ENCODE measurements at places on chromosomes 3 and 15. TPM values are rescaled to one million over a fixed set of nuclear protein-coding genes. Genes with fewer than 3 reads are reported as not detected.

GRCh38 chr3:56200251-56200650, 268.0 kb downstream of the ERC2 start:
- H3K36me3 ChIP-seq: no peaks in the 10 kb centered on the region
- H3K4me3 ChIP-seq: no peak overlapping the region
- no peaks in the 10 kb centered on the region for H3K4me1 ChIP-seq

- peaks cover 16% of the 10 kb centered on the region for H3K4me1 ChIP-seq
- H3K4me3 ChIP-seq: no peak overlapping the region
- no peaks in the 10 kb centered on the region for H3K36me3 ChIP-seq
- DNase-seq: no peak
Measured at GRCh38 chr3:5054098-5054497, 68.0 kb upstream of the ARL8B start.

- H3K36me3 ChIP-seq: no peaks in the 10 kb centered on the region
- H3K27ac ChIP-seq: no peak overlapping the region
- no peak for DNase-seq
- H3K27me3 ChIP-seq: no peaks in the 10 kb centered on the region
- H3K4me1 ChIP-seq: no peaks in the 10 kb centered on the region
Measured at GRCh38 chr3:149186721-149187120, 34.9 kb downstream of the CP start.

The TM6SF1 gene
- not detected for total RNA-seq

DNA sequence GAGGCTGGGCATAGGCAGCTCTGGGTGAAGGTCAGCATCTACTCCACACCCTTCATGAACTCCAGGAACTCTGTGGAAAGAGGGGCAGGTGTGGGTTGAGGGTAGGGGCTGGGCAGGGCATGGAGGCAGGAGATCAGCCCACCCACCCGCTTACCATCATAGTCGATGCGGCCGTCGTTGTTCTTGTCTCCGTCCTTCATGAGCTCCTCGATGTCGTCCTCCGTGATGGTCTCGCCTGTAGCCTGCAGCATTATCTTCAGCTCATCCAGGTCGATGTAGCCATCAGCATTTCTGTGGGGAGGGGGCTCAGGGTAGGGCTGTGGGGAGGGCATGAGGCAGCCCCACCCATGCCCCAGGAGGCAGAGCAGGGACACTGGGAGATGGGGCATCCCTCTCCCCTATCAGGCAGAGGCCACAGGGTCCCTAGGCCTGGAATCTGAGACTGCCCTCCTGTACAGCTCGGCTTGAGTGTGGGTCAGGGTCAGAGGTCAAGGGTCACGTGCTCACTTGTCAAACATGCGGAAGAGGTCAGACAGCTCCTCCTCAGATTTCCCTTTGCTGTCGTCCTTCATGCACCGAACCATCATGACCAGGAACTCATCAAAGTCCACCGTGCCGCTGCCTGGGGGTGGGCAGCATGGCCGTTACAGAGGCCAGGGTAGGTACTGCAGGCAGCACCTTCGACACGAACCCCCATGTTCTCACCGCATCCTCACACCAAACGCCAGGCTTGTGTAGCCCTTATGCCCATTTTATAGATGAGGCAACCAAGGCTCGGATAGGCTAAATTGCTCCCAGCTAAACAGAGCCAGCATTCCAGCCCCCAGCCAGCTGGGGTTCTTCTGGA, 2.4 kb downstream of the TNNC1 start:
- no peak overlapping the region for H3K4me3 ChIP-seq
- peaks cover 23% of the 10 kb centered on the region for H3K4me1 ChIP-seq
- H3K27ac ChIP-seq: no peak overlapping the region
- no peaks in the 10 kb centered on the region for H3K36me3 ChIP-seq

DNA sequence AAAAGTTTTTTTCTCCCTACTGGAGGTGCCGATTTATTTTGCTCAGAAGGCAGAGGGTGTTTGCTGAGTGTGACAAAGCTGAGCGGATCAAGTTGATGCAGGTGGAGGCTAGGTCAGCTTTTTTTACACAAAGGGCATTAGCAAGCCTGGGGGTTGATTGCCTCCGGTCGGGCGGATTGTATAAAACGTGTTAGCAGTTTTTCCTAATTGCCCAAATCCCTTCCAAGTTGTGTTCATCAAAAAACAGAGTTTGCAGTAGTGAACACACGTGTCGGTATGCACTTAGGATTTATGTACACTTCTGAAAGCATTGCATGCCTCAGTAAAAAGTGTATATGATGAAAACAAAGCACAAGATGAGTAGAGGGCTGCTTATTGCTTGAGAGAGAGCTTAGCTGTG, 2.6 kb downstream of the GPR160 start:
- peaks cover 9% of the 10 kb centered on the region for H3K4me1 ChIP-seq
- no peak for DNase-seq
- peak overlapping the region; percentile 77 for H3K4me3 ChIP-seq
- H3K36me3 ChIP-seq: no peaks in the 10 kb centered on the region
- no peak overlapping the region for H3K27ac ChIP-seq
- peaks cover 10% of the 10 kb centered on the region for H3K27me3 ChIP-seq

The GP9 gene
- total RNA-seq: not detected

DNA sequence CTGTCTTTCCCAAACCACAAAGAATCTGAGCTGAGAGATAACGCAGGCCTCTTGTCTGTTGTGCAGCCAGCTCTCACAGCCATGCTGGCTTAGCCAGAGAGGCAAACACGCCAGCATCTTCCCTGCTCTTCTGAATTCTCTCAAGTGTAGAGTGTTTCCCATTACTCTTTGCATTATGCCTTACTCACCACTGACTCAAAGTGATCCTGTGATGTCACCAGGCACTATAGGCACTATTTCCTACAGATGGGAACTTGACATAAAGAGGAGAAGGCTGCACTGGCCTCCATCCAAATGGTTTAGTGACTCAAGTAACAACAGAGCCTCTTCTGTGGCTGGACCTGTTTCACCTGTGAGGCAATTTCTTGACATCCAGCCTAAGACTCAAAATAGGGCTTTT, 44.4 kb downstream of the PDZRN3 start:
- no peaks in the 10 kb centered on the region for H3K36me3 ChIP-seq
- DNase-seq: peak; percentile 18
- H3K4me1 ChIP-seq: no peaks in the 10 kb centered on the region
- H3K4me3 ChIP-seq: no peak overlapping the region
- H3K27ac ChIP-seq: no peak overlapping the region

DNA sequence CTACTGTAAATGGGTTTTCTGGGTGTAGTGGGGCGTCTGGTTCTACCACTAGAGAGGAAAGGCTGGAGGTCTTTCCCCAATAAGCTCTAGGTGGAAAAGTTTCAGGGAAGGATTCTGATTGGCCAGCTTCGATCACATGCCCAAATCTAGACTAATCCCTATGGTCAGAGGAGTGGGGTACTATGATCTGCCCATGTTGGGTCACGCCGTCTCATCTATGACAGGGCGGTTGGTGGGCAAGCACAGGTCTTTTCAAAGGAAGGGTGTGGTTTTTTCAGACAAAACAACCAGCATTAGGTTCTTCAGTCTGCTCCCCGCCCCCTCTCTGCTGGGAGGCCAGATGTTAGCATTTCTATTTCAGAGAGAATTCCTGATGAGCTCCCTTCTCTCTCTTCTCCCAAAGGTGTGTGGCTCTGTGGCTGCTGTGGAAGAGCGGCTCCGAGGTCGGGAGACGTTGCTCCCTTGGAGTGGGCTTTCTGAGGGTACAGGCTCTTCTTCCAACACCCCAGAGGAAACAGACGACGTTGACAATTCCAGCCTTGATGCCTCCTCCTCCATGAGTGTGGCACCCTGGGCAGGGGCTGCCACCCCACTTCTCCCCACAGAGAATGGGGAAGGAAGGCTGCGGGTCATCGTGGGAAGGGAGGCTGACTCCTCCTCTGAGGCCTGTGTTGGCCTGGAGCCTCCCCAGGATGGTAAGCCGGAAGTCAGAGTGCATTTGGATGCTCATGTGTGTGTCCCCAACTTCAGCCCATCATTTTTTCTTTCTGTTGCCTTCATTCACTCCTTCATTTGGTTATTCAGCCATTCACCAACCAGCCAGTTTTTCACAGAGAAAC, 9.7 kb upstream of the TATDN2 start:
- no peak overlapping the region for H3K27ac ChIP-seq
- no peak for DNase-seq
- peaks cover 11% of the 10 kb centered on the region for H3K36me3 ChIP-seq
- H3K27me3 ChIP-seq: no peaks in the 10 kb centered on the region

GRCh38 chr3:127775398-127776109, 46.8 kb downstream of the MGLL start:
- H3K27me3 ChIP-seq: no peaks in the 10 kb centered on the region
- peaks cover 14% of the 10 kb centered on the region for H3K4me1 ChIP-seq
- no peak for DNase-seq
- H3K4me3 ChIP-seq: no peak overlapping the region

- no peak overlapping the region for H3K27ac ChIP-seq
- no peak for DNase-seq
- no peaks in the 10 kb centered on the region for H3K36me3 ChIP-seq
- peaks cover 98% of the 10 kb centered on the region for H3K27me3 ChIP-seq
- no peaks in the 10 kb centered on the region for H3K4me1 ChIP-seq
Measured at GRCh38 chr15:92578096-92578835, 77.3 kb downstream of the FAM174B start.

The TEX264 gene
- total RNA-seq: 88.1 TPM

The CDCP1 gene
- 124 TPM for total RNA-seq

GRCh38 chr3:33099701-33100100, 2.8 kb upstream of the GLB1 start:
- peaks cover 11% of the 10 kb centered on the region for H3K4me1 ChIP-seq
- H3K36me3 ChIP-seq: no peaks in the 10 kb centered on the region
- no peaks in the 10 kb centered on the region for H3K27me3 ChIP-seq
- H3K27ac ChIP-seq: no peak overlapping the region
- DNase-seq: no peak
- no peak overlapping the region for H3K4me3 ChIP-seq

DNA sequence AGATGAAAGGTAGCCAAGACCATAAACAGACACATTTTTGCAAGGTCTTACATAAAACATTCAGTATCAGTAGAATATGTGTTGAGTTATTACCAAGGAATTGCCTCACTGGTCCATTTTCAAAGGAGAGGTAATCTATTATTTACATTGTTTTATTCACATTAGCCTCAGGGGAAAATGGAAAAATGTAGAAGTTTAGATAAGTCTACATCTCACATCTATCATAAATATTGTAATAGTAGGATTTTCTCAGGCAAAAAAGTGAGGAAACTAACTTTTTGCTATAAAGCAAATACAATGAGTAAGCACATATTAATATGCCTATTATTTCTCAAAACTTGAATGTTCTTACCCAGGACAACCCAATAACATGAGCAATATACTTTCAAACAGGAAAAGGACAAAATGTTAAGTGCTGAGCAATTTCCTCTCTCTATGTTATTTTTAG, 184.6 kb upstream of the AGTR1 start:
- no peaks in the 10 kb centered on the region for H3K36me3 ChIP-seq
- H3K4me1 ChIP-seq: no peaks in the 10 kb centered on the region
- DNase-seq: no peak
- no peaks in the 10 kb centered on the region for H3K27me3 ChIP-seq

- no peak overlapping the region for H3K27ac ChIP-seq
- no peaks in the 10 kb centered on the region for H3K27me3 ChIP-seq
- peak; percentile 52 for DNase-seq
- peaks cover 5% of the 10 kb centered on the region for H3K36me3 ChIP-seq
Measured at GRCh38 chr3:159604151-159604581, 384.5 kb upstream of the IL12A start.

DNA sequence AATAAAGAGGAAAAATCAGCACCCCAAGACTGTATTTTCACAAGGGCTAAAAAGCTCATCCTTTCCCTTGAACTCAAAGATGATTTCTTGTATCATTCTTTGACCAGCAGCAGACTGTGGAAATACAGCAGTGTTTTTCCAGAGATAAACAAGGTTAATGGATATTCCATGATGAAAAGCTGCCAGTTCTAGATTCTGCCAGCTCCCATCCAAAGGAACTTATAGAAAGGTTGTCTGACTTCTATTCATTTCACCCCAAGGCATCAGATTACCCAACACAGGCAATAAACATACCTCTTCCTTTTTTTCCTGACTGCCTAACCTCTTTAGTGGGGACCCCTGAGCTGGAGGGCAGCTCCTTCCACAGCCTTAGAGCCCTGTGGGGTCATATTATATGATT, 375.8 kb upstream of the THBS1 start:
- no peaks in the 10 kb centered on the region for H3K27me3 ChIP-seq
- no peaks in the 10 kb centered on the region for H3K36me3 ChIP-seq
- no peak for DNase-seq
- no peak overlapping the region for H3K27ac ChIP-seq
- H3K4me1 ChIP-seq: peaks cover 54% of the 10 kb centered on the region

GRCh38 chr3:150798122-150798618, 35.2 kb upstream of the SIAH2 start:
- no peak overlapping the region for H3K4me3 ChIP-seq
- DNase-seq: no peak
- H3K36me3 ChIP-seq: no peaks in the 10 kb centered on the region
- 0 out of 2 replicates have a peak, but pooled peaks cover 4% of the 10 kb centered on the region for H3K4me1 ChIP-seq

The CACNA2D2 gene
- total RNA-seq: 0.44 TPM

- no peak for DNase-seq
- H3K36me3 ChIP-seq: no peaks in the 10 kb centered on the region
- no peaks in the 10 kb centered on the region for H3K4me1 ChIP-seq
- no peak overlapping the region for H3K27ac ChIP-seq
Measured at GRCh38 chr3:147360646-147361453, 45.5 kb downstream of the ZIC4 start.

DNA sequence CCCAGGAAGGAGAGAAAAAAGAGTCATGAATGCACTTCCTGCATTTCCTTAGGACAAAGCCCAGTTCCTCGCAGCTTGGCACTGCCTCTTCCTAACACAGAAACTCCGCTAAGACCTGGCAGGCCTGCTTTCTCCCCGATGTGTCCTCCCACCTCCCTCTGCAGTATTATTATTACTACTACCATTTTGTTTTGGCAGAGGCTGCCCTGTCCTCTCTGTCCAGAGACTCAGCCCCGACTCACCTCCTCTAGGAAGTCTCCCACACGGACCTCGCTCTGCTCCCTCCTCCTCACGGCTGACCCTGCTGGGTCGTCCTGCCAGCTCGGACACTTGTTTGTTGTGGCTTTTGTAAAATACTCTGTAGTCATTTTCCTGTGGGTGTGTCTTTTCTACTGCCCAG, 107.2 kb upstream of the HACD2 start:
- no peak for DNase-seq
- no peaks in the 10 kb centered on the region for H3K27me3 ChIP-seq
- peaks cover 23% of the 10 kb centered on the region for H3K4me1 ChIP-seq
- no peak overlapping the region for H3K4me3 ChIP-seq

DNA sequence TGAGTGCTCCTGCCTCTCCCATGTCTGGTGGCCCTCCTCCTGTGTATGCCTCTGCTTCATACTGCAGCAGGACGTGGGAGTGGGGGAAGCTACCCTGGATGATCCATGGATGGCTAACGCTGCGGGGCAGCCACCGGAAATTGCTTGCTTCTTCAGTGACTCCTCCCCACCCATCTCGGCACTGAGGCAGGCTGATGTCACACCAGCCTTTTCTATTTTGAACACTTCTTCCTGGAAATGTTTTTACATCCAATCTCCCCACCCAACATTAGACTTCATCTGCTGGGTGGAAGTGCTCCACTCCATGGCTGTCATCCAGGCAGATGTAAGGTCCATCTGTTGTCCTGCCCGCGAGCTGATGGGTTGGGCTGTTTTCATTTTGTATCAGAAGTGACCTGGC, 58.9 kb upstream of the MUC13 start:
- no peaks in the 10 kb centered on the region for H3K36me3 ChIP-seq
- H3K27ac ChIP-seq: no peak overlapping the region
- H3K4me3 ChIP-seq: no peak overlapping the region
- H3K27me3 ChIP-seq: no peaks in the 10 kb centered on the region

The GOLGA8S gene
- not detected for total RNA-seq

- H3K4me3 ChIP-seq: no peak overlapping the region
- no peak overlapping the region for H3K27ac ChIP-seq
- no peaks in the 10 kb centered on the region for H3K27me3 ChIP-seq
- H3K36me3 ChIP-seq: no peaks in the 10 kb centered on the region
- no peak for DNase-seq
Measured at GRCh38 chr15:50418041-50418583, 6.1 kb upstream of the USP8 start.

Measured in PC-3 (cell line).